Body of pancreas (tissue), 4 donors: ENCODE measurements at places on chromosomes 16 and 17.
A peak's percentile ranks its signal among the peaks of the same experiment; 100 is the strongest.

- no peak for DNase-seq
These were observed 100.5 kb downstream of the XYLT1 start for GRCh38 chr16:17370223-17370707.

GRCh38 chr17:65115839-65116238, 21.3 kb upstream of the RGS9 start:
- DNase-seq, result no peak

- no peak for DNase-seq
These were observed 98.8 kb upstream of the FAM20A start for GRCh38 chr17:68699936-68700335.

GRCh38 chr17:7704601-7705268, at the start of gene EFNB3:
TSS of gene EFNB3 (plus strand) at chr17:7705202. CDS start at chr17:7705599, 397 bp downstream.
- peak; percentile 43 for DNase-seq
